Activated naive CD4-positive, alpha-beta T cell treated with anti-CD3 and anti-CD28 coated beads, Interleukin-2, amount 50 U/mL, for 16 hours (primary cell): ENCODE measurements at places on chromosomes 6 and 20.

DNA sequence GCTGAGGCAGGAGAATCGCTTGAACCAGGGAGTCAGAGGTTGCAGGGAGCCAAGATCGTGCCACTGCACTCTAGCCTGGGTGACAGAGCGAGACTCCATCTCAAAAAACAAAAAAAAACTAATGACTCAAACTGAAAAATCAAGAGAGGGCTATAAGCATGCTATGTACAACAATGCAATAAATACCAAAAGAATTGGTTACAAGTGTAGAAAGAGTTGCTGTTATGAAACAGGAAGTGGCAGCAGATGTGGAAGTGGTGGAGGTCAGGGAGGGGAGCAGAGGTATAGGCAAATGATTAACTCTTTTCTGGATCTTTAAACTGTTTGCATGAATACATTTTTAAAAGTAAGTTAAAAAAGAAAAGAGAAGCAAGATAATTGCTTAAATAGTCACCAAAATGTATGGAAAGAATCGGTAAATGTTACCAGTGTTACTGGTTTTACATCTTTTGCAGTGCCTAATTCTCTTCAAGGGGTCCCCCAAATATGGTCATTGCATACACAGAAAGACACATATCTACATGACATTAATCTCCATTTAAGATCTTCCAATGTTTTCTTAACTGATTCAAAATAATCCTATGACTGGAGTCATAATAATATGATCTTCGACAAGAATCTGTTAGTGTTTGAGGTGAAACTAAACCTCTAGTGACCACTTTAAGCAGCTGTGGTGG is 15.0 kb downstream of the CALHM6 start:
- DNase-seq, result no peak

DNA sequence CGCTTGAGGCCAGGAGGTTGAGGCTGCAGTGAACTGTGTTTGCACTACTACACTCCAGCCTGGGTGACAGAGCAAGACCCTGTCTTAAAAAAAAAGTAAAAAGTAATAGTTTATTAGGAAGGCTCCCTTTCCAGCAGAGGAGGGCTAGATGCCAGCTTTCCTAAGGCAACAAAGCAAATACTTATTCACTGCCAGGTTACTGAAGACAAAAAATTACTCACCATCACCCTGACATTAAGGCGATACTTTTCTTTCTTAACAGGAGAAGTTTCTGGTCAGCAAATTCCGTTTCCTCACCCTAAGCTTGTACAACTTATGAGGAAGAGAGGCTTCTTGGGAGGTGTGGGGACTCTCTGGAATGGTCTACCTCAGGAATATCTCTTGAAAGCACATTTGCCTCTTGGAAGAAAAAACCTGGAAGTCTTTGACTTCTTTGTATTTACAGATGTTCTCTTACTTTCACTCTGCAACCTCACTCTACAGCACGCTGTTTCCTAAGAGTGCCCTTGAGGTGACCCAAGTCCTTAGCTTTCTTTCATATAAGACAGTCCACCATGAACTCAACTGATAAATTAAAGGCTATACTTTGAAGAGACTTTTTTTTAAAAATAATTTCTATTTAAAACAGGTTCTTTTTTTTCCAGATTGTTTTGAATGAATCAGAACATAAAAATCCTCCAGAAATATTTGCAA is 52.9 kb upstream of the TRAF3IP2 start:
- DNase-seq, result no peak

GRCh38 chr6:78598966-78599365 is 268.4 kb upstream of the IRAK1BP1 start:
- DNase-seq, result no peak

- DNase-seq, result no peak
These were observed 362.8 kb downstream of the ESR1 start for GRCh38 chr6:152170313-152170701.

DNA sequence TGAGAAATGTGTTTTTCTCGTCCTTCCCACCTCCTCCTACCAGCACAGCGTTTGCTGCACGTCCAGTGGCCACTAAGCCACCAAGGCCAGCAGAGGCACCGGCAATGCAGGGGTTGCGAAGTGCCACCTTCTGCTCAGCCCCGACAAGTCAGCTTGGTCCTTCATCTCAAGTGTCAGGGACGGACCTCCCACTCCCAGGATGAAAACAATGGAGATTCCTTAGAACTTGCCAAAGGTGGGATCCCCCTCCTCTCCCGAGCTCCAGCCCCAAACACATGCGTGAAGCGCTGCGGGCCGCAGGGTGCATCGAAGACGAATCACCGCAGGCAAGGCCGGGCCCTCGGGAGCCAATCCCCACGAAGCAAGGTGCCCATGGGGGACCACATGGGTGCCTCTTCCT is 60.8 kb downstream of the WDR27 start:
- DNase-seq, result no peak

DNA sequence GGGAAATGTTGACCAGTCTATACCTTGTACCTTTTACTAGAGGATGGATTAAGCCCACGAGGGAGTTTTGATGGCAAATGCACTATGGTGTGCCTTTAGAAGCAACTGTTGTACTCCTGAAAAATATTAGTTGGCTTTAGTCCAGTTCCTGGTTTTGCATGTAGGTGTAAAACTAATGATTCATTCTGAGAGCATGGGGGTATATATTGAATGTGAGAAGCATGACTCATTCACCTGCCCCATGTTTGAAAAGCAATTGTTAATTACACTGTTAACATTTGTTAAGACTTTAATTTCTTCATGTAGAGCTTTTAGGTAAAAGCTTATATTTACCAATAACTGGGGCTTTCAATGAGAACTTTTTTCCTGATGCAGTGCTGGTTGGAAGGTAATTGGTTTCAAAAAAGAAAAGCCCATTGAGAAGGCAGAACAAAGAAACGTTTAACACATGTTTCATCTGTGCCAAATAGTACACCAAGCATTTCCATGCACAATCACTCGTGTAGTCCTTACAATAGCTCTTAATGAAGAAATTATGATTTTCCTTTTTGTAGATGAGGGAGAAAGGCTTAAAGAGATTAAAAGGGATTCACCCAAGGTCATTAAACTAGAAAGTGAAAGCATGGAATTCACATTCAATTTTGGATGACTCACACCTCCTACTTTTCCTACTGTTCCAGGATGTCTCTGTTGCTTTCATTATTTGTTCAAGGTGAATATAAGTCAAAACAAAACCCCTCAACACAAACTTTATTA is 134.1 kb downstream of the CCDC170 start:
- no peak for DNase-seq
